Nucleus accumbens (tissue), 56 donors: ENCODE measurements at places on chromosomes 4 and X.

DNA sequence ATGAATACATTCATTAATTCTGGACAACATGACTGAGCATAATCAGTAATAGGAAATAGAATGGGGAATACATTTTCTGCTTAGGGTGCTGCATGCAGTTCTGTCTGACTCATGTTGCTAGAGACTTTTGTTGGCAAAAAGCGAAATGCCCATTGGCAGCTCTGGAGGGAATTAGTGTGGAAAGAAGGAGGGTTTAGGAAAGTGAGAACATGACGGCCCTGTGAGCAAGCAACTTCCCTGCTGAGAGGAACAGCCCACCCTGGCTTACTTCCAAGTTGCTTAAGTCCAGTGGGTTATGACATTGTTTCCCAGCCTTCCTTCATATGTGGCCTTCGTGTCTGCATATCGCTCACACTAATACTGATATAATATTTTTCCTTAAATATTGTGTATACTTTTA is 13.8 kb downstream of the MAD2L1 start:
- DNase-seq: no peak

DNA sequence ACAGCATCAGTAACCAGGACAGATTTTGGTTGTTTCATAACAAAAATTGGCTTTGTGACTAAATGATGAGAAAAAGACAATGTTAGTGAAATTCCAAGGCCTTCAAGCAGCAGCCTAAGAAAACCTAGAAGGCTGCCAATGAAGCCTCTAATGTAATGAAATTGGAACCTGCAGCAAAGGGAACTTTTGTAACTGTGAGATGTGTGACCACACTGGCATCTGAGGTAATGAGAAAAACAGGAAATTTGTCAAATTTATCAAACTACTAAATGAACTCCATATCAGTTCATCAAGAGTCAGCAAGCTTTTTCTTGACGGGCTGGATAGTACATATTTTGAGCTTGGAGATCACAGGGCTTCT is 30.4 kb upstream of the EMCN start:
- DNase-seq: no peak

GRCh38 chr4:76429636-76430035 is 5.4 kb upstream of the SHROOM3 start:
- no peak for DNase-seq

GRCh38 chr4:152156442-152156841 is 379.4 kb downstream of the FBXW7 start:
- DNase-seq: no peak

DNA sequence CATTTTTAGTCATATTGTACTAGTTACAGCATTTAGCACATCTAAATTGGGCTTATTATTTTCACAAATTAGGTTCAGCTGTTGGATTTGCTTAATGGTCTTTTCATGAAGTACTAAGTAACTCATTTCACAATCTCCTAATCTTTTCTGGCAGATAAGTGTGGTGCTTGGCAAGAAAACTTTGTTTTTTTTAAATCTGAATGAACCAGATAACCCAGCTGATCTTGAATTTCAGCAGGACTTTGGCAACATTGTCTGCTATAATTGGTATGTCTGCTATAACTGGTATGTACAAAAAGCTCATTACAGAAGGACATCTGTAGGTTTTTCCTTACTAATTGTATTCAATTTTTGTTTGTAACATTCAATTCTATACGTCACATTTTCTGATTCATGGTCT is 22.7 kb downstream of the WDR19 start:
- DNase-seq: no peak

GRCh38 chr4:76198411-76199237 is 15.0 kb downstream of the SCARB2 start:
- peak; percentile 3 for DNase-seq

GRCh38 chrX:1529328-1529727 is 7.7 kb downstream of the P2RY8 start:
- DNase-seq: no peak

DNA sequence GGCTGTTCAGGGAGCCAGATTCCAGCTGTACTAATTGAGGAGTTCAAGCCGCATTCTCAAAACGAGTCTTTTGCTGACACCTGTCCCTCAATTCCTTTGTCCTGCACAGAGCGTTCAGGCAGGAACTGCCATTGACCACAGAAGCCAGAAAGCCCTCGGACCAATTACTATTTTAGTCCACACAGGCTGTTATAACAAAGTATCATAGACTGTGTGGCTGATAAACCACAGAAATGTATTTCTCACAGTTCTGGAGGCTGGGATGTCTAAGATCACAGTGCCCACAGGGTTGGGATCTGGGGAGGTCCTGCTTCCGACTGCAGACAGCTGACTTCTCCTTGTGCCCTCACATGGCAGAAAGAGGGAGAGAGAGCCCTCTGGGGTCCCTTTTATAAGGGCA is 119.8 kb upstream of the ATP6AP2 start:
- DNase-seq: no peak

DNA sequence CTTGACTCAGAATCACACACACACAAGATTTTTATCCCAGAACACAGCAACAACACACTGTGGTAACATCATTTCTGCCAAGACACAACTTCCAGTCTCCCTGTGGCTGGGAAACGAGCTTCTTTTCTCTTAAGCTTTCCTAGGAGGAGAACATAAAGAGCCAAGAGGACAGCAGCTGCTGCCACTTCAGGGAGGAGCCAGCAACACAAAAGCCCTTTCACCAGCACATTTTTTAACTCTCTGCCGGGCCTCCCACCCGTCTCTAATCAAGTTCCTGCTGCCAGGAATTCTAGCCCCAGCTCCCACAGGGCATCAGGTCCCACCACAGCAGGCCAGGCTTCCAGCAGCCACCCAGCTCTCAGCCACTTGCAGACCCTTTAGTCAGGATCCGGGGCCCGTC is 22.4 kb downstream of the FAT1 start:
- peak; percentile 9 for DNase-seq

GRCh38 chr4:148716431-148717052 is 274.3 kb upstream of the NR3C2 start:
- DNase-seq: no peak

DNA sequence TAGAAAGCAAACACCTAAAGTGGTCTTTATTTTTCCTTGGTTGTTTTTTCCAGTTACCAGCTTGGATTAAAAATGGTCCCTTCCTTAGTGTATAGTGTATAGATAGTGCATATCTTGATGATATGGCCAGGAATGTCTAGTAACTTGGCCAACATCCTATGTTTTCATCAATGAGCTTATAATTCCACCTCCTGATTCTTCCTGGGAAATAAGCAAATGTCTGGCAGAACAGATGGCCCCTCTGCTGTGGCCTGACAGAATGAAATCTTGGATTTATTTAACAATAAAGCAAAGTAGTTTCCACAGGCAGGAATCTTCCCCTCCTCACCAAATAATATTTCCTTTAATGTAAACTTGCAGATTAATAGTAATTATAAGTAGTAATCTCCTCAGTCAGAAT is 6.1 kb downstream of the SCARB2 start:
- no peak for DNase-seq

DNA sequence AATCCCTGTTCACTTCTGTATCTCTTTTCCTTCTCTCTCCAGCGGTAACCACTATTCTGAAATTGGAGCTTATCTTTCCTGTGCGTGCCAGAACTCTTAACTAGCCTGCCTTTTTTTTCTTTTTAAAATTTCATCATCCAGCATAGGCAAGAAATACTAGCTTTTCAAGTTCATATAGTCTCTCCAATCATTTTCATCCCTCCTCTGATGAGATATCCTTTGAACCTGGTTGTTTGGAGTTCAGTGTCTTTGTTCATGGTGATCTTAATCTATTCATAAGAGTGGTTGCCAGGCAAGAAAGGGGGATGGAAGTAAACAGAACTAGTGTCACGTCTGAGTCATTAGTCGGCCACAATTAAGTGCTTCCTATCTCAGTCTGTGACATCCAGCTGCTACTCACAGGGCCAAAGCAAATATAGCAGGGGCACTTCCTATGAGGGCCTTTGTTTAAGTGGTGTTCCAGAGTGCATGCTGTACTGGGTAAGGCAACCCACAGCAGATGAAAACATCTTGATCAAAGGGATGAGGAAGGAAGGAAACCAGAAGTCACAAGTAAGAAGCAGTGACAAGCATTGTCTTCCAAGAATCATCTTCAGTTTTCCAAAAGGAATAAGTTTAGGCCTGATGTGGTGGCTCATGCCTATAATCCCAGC is 56.4 kb upstream of the XIAP start:
- DNase-seq: no peak

DNA sequence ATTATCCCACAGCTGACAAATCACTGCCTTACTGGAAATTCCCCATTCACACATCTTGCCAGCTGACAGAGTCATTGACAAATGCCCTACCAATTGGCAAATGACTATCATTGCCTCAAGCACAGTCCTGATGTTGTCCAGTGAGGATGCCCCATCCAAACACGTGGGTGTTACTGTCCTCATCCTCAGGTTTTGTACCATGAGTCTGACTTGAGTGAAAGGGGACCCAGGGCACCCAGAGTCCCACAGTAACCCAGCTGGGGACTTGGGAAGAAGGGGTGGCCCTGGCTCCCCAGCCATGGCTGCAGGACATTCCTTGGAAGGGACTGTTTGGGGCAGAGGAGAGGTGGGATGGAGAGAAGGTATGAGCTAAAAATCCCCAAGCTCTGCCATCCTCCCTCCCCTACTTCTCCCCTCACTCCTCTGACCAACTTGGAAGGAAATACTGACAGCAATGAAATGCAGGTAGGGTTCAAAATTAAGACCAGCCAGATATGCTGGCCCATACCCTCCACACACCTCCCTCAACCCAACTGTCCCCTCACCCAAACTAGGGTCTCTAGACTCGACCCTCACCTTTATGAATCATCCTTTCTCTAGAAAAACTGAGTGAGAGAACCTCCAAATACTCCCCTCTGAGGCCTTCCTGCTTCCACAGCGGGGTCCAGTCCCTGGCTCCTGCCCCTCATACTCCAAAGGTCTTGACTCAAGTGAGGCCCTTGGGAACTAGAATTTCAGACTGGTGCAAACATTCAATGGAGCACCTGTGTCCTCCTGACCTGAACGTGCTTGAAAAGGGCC is 5.1 kb downstream of the TIMP1 start:
- DNase-seq: no peak

DNA sequence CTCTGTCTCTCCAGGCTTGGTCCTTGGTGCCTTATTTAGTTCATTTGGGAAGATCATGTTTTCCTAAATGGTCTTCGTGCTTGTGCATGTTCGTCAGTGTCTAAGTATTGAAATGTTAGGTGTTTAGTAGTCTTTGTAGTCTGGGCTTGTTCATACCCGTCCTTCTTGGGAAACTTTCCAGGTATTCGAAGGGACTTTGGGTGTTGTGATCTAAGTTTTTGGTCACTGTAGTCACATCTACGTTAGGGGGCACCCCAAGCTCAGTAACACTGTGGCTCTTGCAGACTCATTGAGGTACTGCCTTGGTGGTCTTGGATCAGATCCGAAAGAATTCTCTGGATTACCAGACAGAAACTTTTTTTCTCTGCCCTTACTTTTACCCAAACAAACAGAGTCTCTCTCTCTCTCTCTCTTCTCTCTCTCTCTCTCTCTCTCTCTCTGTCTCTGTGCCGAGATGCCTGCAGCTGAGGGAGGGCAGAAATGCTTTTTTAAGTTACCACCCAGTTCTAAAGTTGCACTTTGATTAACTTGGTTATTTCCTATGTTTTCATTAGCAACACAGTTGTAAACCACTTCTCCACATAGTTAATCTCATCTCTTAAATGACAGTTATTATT is 67.6 kb upstream of the SLC7A3 start:
- DNase-seq: no peak

DNA sequence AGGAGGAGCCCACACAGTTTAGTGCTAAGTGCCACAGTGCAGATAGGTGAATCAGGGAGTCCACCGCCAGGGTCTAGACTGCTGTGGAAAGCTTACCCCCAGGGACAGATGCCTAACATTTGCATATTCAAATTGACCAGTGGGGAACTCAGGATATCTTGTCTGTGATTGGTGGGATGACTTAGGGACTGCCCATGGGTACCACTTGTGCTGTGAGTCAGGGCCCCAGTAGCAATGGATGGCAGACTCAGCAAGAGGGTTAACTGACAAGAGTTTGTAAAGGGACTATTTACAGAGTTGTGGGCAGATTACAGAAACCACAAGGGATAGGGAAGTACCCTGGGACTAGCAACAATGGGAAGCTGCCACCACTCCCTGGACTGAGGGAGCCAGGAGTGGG is 282.1 kb downstream of the BCOR start:
- DNase-seq: no peak

GRCh38 chr4:7367864-7368277 is 66.9 kb downstream of the PSAPL1 start:
- no peak for DNase-seq

GRCh38 chrX:11113731-11114130 is 2.6 kb downstream of the HCCS start:
- no peak for DNase-seq

DNA sequence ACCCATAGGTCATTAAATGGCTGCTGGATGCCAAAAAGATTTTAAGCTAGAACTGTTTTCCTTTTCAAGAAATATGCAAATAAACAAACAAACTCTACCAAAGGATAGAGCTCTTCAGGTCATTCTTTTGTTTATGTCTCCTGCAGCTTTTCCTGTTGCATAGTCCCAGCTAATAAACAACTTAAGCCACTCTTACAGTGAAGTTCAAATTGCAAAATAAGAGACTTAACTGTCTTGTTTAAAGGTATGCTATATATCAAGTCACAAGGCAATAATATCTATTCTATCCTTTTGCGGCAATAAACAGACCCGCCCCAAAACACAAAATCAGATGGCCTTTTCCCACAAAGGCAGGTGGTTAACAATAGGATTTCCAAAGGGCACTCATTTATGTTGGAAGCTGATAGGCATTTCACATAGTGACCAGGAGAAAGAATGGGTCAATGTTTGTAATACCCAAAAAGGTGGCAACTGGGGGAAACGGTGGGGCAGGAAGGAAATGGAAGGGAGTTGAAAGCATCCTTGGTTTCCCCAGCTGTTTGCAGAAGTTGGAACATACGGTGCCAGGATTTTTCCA is 15.3 kb downstream of the HAND2 start:
- no peak for DNase-seq

- DNase-seq: no peak
Observed at GRCh38 chr4:17134100-17134499, 235.7 kb upstream of the LDB2 start.

- no peak for DNase-seq
Observed at GRCh38 chr4:182695009-182695408, 222.2 kb downstream of the DCTD start.

- no peak for DNase-seq
Observed at GRCh38 chr4:147550626-147551246, 66.5 kb upstream of the TMEM184C start.

GRCh38 chr4:13866881-13867280 is 239.4 kb upstream of the BOD1L1 start:
- no peak for DNase-seq

GRCh38 chrX:149129767-149130166 is 375.3 kb downstream of the IDS start:
- DNase-seq: no peak
